ENCODE measurements at places on chromosomes 4 and X. TPM values are rescaled to one million over a fixed set of nuclear protein-coding genes. Genes with fewer than 3 reads are reported as not detected.

Gene ADAM29
- total RNA-seq, result not detected

Gene RBM47
- 153 TPM for total RNA-seq

Gene YY2
- total RNA-seq, result 1.4 TPM

Gene AKAP14
- not detected for total RNA-seq

Gene PSAPL1
- under 0.01 TPM for total RNA-seq

- DNase-seq, result no peak
Measured at GRCh38 chrX:16867947-16868346, 2.2 kb downstream of the RBBP7 start.

GRCh38 chr4:107854356-107855022, 29.8 kb downstream of the SGMS2 start:
- DNase-seq, result no peak

GRCh38 chr4:42627885-42628646, 28.8 kb downstream of the ATP8A1 start:
- DNase-seq, result no peak

- no peak for DNase-seq
Measured at GRCh38 chrX:37380924-37381323, 31.8 kb downstream of the PRRG1 start.

- no peak for DNase-seq
Measured at GRCh38 chr4:79982601-79983322, 90.3 kb downstream of the ANTXR2 start.

- no peak for DNase-seq
Measured at GRCh38 chr4:123748806-123749205, 352.2 kb downstream of the SPRY1 start.

DNA sequence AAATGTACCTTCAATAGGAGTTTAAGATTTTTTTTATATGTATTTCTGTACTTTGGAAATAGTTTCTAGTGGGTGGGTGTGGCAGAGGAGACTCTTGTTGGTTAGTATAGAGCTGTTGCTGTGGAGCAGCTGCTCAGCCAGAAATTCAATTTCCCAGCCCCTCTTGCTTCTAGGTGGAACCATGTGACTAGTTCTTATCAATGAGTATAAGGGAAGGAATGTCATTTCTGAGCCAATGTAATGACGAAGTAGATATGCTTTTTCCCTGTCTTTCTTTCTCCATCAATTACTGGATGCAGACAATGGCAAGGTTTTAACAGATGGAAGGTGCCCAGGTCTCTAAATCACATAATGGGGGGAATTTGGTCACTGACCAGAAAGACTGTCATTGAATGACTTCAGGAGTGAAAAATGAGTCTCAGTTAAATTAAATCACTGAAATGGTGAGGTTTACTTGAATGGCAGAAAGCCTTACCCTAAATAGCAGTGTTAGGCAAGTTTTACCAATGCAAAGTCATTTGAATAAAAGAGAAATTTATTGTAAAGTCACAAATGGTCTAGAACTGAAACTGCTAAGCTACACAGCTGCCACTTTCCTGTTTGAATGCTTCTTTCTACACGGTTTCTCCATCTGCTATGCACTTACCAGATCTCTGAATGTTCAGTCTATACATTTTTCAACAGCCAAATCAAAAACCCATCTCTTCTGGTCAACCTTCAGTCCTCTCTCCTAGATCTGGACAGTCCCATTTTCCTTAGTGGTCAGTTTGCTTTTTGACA, 795.4 kb upstream of the MAGEB2 start:
- no peak for DNase-seq

DNA sequence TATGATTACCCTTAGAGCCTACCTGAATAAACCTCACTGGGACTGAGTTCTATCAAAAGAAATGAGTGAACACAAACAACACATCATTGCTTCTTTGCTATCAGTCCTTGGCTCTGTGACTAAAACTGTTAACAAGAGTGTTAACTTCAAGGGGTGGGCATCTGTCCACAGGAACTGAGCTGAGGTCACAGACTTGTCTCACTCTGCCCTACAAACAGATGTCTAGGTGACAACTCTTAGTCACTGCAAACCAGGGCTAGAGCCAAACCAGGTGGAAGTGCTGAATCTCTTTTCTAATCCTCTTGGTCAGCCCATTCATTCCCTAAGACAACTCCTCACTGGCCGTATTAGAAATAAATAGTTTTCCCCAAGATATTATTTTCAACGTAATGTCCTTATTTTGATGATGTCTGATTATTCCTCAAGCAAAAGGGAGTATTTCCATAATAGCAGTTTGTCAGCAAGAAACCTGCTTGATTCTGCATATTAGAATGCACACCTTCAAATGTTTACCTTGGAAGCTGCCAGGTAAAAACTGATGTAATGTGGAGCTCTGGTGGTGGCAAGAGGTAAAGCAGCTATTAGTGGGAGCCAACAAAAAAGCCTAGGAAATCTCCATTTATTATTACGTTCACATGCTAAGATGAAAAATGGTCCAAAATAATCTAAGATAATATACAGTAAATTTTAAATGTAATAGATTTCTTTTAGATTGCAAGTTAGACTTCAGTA, 4.0 kb downstream of the COL25A1 start:
- DNase-seq, result no peak

DNA sequence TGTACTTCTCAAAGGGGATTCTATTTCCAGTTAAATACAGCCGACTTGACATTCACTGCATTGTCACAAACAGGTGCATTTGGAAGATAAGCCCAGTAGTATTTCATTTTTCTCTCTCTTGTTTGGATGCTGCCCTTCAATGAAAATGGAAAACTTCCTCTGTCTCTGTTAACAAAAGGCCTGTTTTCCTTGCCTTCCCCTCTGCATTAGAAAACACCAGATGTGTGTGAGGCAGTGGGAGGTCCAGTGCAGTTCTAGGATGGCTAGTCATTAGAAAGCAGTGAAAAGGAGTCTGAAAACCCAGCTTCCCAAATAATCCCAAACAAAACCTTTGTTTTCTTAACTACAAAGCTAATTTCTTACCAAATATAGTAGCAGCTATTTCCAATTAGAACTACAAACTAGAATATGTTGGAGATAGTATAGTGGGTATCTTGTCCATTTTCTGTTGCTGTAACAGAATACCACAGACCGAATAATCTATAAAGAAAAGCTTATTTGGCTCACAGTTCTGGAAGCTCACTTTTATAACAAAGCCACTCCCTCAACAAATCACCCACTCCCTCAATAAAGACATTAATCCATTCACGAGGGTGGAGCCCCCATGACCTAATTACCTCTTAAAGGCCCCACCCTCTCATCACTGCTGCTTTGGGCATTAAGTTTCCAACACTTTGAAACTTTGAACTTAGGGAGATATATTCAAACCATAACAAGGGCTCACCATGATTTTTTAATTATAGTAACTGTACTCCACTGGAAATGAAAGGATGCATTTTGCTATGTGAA, 452.1 kb upstream of the RPS6KA3 start:
- no peak for DNase-seq

GRCh38 chr4:95411371-95412088, 137.2 kb downstream of the UNC5C start:
- no peak for DNase-seq

GRCh38 chr4:81378386-81378785, 93.3 kb downstream of the RASGEF1B start:
- no peak for DNase-seq

GRCh38 chrX:2434270-2435163, 66.3 kb downstream of the DHRSX start:
- DNase-seq, result no peak

- DNase-seq, result no peak
Measured at GRCh38 chr4:182547435-182547834, 304.2 kb downstream of the TENM3 start.
